ENCODE measurements at places on chromosomes 5 and 9.

DNA sequence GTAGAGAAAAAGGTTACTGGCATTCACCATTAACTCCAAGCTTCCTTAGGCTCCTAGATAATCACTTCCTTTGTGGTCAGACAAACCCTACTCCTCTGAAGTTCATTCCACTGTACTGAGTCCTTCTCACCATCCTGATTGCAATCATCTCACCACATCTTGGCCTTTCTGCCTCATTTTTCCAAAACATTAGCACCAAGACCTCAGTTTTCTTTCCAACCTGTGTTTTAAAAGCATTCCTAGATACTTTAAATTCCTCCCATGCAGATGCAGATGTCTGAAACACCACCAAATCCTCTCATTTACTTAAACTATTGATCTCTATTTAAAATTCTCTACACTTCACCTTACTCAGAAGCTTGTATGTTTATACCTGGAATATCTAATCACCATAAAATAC, 961.3 kb upstream of the CTNND2 start:
- DNase-seq = no peak

DNA sequence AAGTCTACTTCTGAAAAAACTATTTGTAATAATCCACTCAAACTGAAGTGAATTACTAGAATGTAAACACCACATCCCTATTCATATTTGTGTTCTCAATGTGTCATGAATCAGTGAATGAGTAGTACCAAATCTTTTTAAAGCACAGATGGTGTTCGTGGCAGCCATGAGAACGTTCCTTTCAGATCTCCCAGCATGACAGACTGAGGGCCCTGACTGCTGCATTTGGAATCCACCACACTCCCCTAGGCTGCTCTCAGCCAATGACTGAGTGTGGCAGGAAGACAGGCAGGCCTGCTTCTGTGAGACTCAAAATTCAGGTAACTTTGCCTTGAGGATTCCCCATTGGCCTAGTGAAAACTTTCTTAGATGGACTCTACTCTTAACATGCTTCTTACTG, 10.9 kb upstream of the JMY start:
- DNase-seq = no peak

DNA sequence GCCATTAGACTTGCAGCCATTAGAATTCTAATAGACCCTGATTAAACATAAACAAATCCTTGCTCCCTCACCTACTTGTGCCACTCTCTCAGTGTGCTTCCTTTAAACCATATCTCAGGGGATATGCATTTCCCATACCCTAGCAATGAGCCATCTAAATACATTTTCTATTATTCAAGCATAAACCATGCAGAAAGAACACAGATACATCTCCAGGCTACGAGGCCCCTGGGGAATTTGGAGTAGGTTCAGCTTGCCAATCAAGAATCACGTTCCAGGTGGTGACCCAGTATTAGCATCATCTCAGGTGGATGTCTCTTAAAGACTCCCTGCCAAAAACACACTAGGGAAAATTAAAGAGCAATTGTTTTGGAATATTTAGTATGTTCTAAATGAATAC, 93.0 kb upstream of the CCL21 start:
- DNase-seq = no peak

DNA sequence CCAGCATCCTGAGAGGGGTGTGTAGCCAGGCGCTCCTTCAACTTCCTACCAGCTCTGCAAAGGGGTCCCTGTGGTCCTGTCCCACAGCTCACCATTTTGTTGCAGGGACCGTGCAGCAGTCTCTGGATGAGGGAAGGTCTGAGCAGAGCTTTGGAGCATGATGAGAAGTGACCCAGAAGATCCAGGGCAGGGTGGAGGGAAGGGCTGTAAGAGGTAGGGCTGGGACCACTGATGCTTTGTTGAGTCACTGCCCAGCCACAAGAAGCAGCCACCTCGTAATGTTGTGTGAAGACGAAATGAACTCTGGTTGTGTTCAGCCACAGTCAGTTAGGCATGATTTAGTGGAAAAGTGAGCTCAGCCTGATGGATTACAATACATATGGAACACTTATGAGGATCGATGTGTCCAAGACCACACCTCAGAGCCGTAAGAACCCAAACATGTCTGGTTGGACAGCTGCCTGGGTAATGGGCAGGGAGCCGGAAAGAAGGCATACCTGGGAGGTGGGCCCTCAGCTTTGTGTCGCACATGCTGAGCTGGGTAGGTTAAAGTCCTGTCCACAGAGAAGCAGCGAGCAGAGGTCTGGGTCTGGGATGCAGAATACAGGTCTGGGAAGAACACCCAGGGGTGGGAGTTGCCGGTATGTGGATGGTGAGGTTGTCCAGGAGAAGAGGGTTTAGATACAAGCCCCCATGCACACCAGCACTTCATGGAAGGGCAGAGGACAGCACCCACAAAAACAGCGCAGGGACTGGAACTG, 250.1 kb downstream of the GADD45G start:
- no peak for DNase-seq

GRCh38 chr5:152118676-152119470, 194.2 kb upstream of the GLRA1 start:
- no peak for DNase-seq

GRCh38 chr5:164326219-164326618, 820.8 kb downstream of the MAT2B start:
- no peak for DNase-seq

- DNase-seq = no peak
Observed at GRCh38 chr5:102663749-102664530, 91.2 kb upstream of the PAM start.

- DNase-seq = no peak
Observed at GRCh38 chr5:179309751-179310320, 35.4 kb downstream of the ADAMTS2 start.

DNA sequence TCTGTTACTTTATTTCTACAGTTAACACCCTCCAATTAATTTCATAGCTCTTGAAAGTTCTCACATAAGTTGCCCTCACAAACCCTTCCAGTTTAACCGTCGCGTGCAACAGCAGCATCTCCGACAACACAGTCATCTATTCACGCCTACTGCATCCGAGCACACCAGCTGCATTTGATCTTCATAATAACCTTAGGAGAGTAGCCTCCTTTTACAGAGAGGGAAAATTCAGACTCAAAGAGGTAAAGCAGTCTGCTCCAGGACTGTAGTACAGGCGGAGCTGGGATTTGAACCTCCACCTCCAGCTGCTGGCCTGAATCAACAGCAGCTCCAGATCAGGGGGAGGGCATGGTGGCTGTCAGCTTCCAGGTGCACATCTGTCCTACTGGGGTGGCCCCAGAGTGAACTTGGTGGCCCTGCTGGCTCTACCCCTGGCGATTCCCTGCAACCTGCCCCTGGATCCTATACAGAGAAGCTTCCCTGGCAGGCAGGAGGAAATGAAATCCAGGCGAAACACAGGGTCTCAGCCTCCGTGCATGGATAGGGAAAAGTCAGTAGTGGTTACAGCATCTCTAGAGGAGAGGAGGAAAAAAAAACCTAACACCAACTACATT, 71.6 kb upstream of the UNC5A start:
- no peak for DNase-seq

- DNase-seq = no peak
Observed at GRCh38 chr5:164020116-164020515, 514.7 kb downstream of the MAT2B start.

- DNase-seq = peak; percentile 99
Observed at GRCh38 chr5:98773464-98774191, at the start of gene RGMB. TSS of gene RGMB (plus strand) at chr5:98773663. CDS start at chr5:98774071, 408 bp downstream.

- no peak for DNase-seq
Observed at GRCh38 chr9:36189976-36190375, 745 bp upstream of the CLTA start.
